Naive thymus-derived CD8-positive, alpha-beta T cell (primary cell): ENCODE measurements at places on chromosomes 6 and 20.
A peak's percentile ranks its signal among the peaks of the same experiment; 100 is the strongest.

DNA sequence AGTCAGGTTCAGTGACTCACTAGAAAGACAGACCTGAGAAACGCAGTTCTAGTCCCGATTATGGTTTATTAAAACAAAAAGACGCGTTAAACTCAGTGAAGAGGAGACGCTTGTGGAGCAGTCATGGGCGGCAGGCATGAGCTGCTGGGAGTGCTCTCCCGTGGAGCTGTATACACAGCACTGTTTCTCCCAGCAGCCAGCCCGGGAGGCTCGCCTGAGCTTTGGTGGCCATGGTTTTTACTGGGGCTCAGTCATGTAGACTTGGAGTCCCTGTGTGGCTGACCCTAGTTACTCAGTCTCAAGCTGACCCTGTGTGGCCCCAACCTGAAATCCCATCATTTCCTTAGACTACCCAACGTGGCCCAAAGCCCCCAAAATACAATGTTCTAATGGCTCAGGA is 41.2 kb upstream of the BHLHE23 start:
- H3K36me3 ChIP-seq: no peaks in the 10 kb centered on the region
- H3K27me3 ChIP-seq: peaks cover 23% of the 10 kb centered on the region
- DNase-seq: no peak
- no peak overlapping the region for H3K4me3 ChIP-seq
- no peak overlapping the region for H3K27ac ChIP-seq

DNA sequence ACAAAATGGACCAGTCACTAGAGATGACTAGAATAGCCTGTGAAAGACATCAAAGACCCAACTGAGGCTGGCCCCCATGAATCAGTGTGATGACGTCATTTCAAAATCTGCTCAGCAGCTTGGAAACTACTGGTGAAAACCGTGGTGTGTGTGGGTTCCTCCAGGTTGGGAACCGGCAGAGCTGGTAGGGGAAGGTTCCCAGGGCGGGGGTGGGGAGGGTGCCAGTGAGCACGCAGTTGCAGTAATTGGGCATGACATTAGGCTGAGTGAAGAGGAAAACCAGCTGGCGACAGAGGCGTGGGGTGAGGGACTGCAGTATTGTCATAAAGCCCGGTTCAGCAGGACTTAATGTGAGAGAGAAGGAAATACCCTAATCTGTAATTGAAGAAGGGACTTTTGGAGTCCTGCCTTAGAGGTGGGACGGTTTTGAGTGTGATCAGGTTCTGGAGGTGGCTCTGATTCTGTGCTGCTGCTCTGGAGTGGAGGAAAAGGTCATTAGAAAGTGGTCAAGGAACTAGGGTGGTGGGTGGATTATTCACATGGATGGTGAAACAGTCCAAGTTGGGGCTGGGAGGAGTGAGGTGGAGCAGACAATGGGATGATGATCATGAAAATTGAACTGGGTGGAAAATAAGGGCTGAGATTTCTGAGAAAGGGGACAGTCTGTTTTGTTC is 52.0 kb upstream of the MTHFD1L start:
- no peaks in the 10 kb centered on the region for H3K4me1 ChIP-seq
- H3K4me3 ChIP-seq: no peak overlapping the region
- H3K36me3 ChIP-seq: no peaks in the 10 kb centered on the region
- H3K27ac ChIP-seq: peak overlapping the region; percentile 68

DNA sequence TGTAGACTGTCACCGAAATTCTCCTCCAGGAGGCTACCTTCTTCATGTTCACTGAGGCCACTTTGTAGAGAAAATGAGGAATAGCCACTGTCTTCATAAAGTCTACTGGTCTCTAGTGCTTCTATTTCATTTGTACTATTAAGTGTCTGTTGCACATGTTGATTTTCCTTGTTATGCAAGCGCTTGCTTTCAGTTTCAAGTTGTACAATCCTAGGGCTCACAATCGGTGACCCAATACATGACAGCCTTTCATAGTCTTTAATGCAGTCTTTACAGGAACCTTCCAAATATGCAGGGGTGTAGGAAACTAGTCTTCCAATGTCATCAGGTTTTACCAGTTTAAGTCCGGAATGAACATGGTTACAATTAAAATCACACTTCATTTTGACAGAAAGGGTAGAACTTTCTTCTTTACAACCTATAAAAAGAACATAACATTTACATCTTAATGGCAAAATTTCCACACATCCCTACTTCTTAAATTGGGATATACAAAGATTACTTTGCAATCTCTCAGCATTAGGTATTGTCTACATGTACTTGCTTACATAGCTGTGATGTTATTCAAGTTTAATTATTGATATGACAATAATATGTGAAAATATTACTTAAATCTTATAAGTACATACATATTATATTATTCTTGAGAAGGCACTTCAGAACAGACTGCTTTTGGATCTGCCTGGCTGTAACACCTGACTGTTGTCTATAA is 7.5 kb downstream of the FBXO5 start:
- H3K4me3 ChIP-seq: no peak overlapping the region
- H3K27ac ChIP-seq: no peak overlapping the region
- DNase-seq: no peak
- H3K27me3 ChIP-seq: no peaks in the 10 kb centered on the region

DNA sequence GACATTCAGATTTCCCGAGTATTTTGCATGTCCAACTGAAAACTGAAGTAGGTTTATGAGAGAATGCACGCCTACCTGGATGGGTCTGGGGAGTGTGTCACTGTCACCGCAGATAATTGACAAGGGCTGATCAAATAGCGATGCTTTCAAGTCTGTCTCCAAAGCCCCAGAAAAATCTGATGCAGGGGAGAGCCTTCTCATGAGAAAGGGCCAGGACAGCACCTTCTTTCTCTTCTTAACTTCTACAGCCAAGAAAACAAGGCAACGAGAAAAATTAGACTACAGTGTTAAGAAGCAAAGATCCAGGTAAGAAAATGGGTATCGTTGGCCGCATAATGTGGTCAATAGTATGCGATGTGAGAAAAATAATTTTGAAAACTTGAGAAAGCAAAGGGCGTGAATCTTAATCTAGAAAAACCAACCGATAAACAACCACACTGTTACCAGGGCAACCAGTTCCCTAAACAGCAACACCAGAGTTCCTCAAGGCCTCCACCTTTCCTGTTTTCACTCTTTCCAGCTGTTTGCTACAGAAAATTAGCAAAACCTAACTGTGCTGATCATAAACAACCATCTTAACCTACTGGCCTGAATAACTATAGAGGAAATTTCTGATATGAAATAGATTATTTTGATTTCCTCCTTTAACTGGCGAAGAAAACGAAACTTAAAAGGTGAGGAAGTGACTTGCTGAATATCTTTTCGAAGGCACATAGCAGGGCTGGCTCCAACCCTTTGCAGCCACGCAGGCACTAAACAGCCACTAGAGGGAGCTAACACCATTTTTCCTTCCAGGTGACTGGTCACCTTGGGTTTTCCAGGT is 2.6 kb downstream of the TAGAP start:
- H3K4me3 ChIP-seq: peak overlapping the region; percentile 98
- peaks cover 71% of the 10 kb centered on the region for H3K36me3 ChIP-seq
- H3K27ac ChIP-seq: peak overlapping the region; percentile 98
- DNase-seq: peak; percentile 89

DNA sequence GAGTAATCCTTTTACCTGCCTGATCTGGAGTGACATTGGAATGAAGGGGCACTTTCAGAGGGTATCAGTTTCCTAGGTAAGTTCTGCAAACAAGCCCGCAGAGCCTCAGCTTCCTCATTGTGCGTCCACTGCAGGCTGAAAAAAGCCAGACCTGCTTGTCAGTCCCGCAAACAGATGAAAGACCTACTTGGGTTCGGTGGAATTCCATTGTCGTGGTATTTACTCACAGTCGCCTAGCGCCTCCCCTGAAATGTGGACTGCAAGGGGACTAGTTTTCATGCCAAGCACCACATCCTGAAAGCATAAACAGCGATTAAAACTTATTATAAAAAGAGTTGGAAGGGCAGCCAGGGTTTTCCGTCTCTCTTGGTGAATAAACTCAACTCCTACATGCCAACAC is 121.5 kb downstream of the PAX1 start:
- no peak overlapping the region for H3K27ac ChIP-seq
- no peaks in the 10 kb centered on the region for H3K4me1 ChIP-seq
- peaks cover 4% of the 10 kb centered on the region for H3K36me3 ChIP-seq
- H3K4me3 ChIP-seq: no peak overlapping the region
- DNase-seq: no peak

DNA sequence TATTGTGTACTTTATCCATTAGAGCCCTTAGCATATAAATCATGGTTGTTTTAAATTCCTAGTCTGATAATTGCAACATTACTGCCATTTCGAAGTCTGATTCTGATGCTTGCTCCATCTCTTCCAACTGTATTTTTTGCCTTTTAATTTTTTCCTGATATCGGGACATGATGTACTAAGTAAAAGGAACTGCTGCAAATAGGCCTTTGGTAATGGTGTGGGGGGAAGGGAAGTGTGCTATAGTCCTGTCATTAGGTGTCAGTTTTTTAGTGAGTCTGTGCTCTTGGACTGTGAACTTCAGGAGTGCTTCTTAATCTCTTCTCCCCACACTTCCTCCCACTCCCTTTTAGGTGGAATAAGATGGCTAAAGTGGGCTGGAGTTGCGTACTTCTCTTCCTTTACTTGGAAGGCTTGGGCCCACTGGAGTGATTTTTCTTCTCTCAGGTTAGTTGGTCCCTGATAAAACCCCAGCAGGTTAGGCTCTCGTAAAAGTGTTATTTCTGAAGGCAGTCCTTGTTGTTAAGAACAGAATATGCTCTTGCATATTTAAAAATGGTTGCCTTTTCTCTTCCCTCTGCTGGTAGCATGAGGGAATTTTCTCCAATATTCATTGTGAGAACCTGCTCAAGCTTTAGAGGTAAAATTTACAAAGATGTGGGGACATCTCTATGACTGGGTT is 18.1 kb downstream of the STXBP5 start:
- H3K4me1 ChIP-seq: peaks cover 31% of the 10 kb centered on the region
- H3K27me3 ChIP-seq: no peaks in the 10 kb centered on the region
- H3K4me3 ChIP-seq: no peak overlapping the region
- DNase-seq: peak; percentile 4
- peaks cover 53% of the 10 kb centered on the region for H3K36me3 ChIP-seq
- H3K27ac ChIP-seq: no peak overlapping the region

GRCh38 chr20:17910828-17911294 is 57.7 kb downstream of the SNX5 start:
- no peaks in the 10 kb centered on the region for H3K4me1 ChIP-seq
- no peaks in the 10 kb centered on the region for H3K36me3 ChIP-seq

GRCh38 chr20:9359561-9360308 is 154.7 kb upstream of the LAMP5 start:
- no peak overlapping the region for H3K27ac ChIP-seq
- DNase-seq: no peak
- H3K36me3 ChIP-seq: no peaks in the 10 kb centered on the region
- no peaks in the 10 kb centered on the region for H3K27me3 ChIP-seq
- no peaks in the 10 kb centered on the region for H3K4me1 ChIP-seq

DNA sequence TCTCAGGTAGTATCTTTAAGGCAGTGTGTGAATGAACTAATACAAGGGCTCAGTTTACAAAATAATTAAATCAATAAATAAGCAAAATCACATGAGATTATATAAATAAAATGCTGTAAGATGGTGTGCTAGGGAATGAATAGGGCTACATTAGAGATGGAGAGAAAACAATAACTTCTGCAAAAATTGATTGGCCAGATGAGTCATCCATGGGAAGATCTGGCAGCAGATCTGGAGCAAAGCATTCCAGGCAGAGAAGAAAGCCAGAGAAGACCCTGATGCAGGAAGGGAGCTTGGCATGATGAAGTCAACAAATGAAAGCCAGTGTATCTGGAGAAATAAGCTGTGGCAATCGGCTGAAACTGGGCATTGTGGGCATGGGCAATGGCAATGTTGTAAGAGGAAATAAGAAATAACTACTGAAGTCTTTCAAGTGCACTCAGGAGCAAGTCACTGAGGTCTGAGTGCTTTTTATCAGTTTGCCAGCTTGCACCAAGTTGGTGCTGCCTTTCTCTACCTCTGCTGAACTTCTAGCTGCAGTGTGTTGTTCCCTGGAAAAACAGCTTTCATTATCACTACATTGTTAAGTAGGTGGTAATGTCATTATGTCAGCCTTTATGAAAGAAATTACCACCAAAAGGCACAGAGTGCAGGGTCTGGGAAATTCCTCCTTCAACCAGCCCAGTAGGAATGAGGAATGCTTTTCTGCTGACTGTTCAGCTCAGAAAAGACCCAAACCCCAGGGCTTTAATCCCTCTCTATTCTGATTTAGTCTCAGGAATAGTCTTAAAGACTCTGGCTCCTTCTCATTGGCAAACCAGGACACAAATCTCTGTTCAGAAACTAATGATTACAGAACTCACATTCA is 231.6 kb downstream of the HTR1B start:
- H3K27me3 ChIP-seq: no peaks in the 10 kb centered on the region
- no peaks in the 10 kb centered on the region for H3K36me3 ChIP-seq
- no peak overlapping the region for H3K27ac ChIP-seq
- H3K4me1 ChIP-seq: no peaks in the 10 kb centered on the region
- H3K4me3 ChIP-seq: no peak overlapping the region

- no peaks in the 10 kb centered on the region for H3K36me3 ChIP-seq
- H3K4me3 ChIP-seq: no peak overlapping the region
- H3K27ac ChIP-seq: no peak overlapping the region
- no peaks in the 10 kb centered on the region for H3K4me1 ChIP-seq
These were observed 112.2 kb downstream of the SYCP2 start for GRCh38 chr20:59821201-59821600.

DNA sequence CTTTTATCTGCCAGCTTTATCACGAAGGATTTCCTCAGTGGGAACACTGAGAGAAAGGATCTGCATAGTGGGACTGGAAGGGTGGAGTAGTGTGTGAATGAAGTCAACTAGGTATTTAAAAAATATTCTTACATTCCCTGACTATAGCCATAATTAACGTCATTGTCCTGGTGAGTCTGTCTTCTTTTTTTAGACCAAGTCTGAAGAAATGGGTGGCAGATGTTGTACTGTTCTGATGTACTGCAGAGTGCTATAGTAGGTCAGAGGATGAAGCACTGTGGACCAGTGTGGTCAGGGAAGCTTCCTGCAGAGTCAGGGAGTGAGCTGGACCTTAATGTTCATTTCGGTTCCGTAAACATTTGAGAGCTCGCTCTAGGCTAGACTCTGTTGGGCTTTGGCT is 11.9 kb downstream of the TULP4 start:
- H3K36me3 ChIP-seq: peaks cover 21% of the 10 kb centered on the region
- no peak overlapping the region for H3K4me3 ChIP-seq
- H3K27me3 ChIP-seq: no peaks in the 10 kb centered on the region
- no peak overlapping the region for H3K27ac ChIP-seq

- H3K4me1 ChIP-seq: no peaks in the 10 kb centered on the region
- H3K27me3 ChIP-seq: peaks cover 8% of the 10 kb centered on the region
- DNase-seq: no peak
- H3K36me3 ChIP-seq: no peaks in the 10 kb centered on the region
- no peak overlapping the region for H3K4me3 ChIP-seq
These were observed 197.9 kb upstream of the KCNK16 start for GRCh38 chr6:39520411-39520810.

- no peak overlapping the region for H3K4me3 ChIP-seq
- H3K27me3 ChIP-seq: peaks cover 78% of the 10 kb centered on the region
- no peak overlapping the region for H3K27ac ChIP-seq
These were observed 2.5 kb downstream of the SCRT2 start for GRCh38 chr20:672963-673602.
